Activated T-cell treated with anti-CD3 and anti-CD28 coated beads, Interleukin-2, amount 50 U/mL, for 72 hours (primary cell): ENCODE measurements at places on chromosomes 7 and 10. TPM values are rescaled to one million over a fixed set of nuclear protein-coding genes. Genes with fewer than 3 reads are reported as not detected.

The FAM107B gene
- 163 TPM for total RNA-seq

The ANKRD7 gene
- total RNA-seq: 1.8 TPM

GRCh38 chr10:99143011-99143410, 92.6 kb downstream of the HPSE2 start:
- H3K27me3 ChIP-seq: no peaks in the 10 kb centered on the region
- no peak overlapping the region for H3K27ac ChIP-seq
- no peaks in the 10 kb centered on the region for H3K36me3 ChIP-seq
- no peak overlapping the region for H3K4me3 ChIP-seq
- no peak for DNase-seq

DNA sequence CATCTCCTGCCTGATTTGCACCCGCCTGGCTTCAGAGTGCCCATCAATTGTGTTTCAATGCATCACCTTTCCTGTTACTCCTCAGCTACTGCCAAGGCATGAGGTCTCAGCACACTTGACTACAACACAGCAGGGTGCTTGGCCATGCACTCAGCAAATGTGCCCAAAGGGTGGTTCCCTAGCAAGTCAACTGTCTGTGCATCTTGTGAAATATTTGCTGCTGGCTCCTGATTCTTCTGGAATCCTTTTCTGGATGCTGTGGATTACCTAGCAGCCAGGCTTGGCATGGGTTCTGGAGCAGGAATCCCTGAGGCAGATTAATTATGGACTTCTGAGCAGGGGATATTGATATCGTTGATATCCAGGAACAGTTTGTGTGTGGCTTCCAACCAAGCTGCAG, 662.6 kb upstream of the MGMT start:
- peaks cover 5% of the 10 kb centered on the region for H3K4me1 ChIP-seq
- no peaks in the 10 kb centered on the region for H3K27me3 ChIP-seq
- no peak overlapping the region for H3K4me3 ChIP-seq
- no peaks in the 10 kb centered on the region for H3K36me3 ChIP-seq

DNA sequence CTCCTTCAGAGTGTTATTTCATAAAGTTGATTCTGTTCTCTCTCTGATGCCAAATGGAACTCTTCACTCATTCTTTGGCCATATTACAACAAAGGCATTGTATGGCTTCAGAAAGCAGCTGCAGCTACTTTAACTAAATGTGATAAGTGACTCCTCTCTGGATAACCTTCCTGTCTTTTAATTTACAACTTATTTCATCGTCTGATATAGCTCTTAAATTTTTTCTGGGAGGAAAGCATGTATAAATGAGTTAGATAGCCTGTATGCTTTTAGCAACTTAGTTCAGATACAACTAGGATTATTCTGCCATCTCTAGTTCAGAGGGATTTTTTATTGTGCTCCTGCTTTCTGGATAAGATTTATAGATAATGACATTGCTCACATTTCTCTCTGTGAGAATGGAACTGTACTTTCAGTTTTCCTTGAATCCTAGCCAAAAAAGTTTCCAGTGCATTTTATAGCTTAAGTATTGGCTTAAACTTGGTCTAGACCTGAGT, 57.5 kb downstream of the KLHDC10 start:
- H3K27me3 ChIP-seq: no peaks in the 10 kb centered on the region
- no peaks in the 10 kb centered on the region for H3K4me1 ChIP-seq
- peak overlapping the region; percentile 38 for H3K27ac ChIP-seq
- no peak for DNase-seq
- no peak overlapping the region for H3K4me3 ChIP-seq

- H3K4me1 ChIP-seq: no peaks in the 10 kb centered on the region
- no peaks in the 10 kb centered on the region for H3K27me3 ChIP-seq
- no peaks in the 10 kb centered on the region for H3K36me3 ChIP-seq
- DNase-seq: no peak
- H3K4me3 ChIP-seq: no peak overlapping the region
These were observed 575.7 kb downstream of the REEP3 start for GRCh38 chr10:64096941-64097340.

The ELMO1 gene
- total RNA-seq: 113 TPM

The HYAL4 gene
- total RNA-seq: 1.8 TPM

- no peaks in the 10 kb centered on the region for H3K36me3 ChIP-seq
- H3K4me3 ChIP-seq: no peak overlapping the region
- no peak for DNase-seq
- H3K4me1 ChIP-seq: peaks cover 13% of the 10 kb centered on the region
- H3K27ac ChIP-seq: no peak overlapping the region
These were observed 21.3 kb downstream of the GOLGA7B start for GRCh38 chr10:97870990-97871389.

DNA sequence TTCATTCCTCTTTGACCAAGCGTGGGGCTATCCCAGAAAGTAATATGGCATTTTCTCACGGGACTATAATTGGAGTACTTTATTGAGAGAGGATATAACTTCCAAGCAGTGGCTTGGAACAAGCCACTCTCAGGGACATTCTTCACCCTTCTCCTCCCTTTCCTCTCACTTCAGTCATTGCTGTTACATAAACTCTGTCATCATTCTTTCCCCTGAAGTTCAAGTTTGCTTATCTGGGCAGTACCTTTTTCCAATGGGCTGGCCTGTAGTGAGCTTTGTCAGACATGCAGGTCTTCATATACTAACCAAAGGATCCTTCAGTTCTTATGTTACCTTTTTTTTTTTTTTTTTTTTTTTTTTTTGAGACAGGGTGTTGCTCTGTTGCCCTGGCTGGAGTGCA, 58.7 kb upstream of the KMT2E start:
- peak overlapping the region; percentile 62 for H3K4me3 ChIP-seq
- H3K27ac ChIP-seq: peak overlapping the region; percentile 10
- no peak for DNase-seq
- no peaks in the 10 kb centered on the region for H3K27me3 ChIP-seq
- peaks cover 24% of the 10 kb centered on the region for H3K36me3 ChIP-seq

DNA sequence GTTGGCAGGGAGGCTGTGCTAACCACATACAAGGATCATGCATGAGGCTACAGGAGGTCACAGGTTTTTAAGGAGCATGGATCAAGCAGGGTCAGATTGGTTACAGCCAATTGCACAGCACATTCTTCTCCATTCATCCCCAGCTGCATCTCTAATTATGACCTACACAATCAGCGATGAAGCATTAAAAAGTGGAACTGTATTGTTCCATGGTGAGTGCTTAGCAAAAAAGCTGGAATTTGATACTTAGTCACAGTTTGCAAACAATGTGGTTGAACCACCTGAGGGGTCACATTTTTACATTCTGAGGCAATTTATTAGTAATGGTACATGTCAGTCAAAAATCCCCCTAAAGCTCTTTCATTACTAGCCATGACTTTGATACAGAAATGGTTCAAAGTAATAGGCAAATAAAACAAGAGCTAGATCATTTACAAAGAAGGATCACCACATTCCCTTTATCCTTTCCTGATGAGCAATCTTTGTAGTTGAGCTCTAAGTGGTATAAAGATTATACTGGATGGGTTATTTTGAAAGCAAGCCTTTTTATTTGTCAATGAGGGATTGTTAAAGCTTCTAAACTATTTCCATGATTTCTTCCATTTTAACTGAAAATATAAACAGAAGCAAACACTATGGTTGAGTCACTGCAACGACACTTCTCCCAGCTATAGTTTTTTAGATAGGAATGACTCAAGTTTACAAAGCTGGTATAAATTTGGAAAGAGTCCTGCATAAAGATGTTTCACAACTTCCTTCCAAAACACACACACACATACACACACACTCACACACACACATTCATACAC, 217.8 kb upstream of the SEMA3A start:
- DNase-seq: no peak
- H3K4me1 ChIP-seq: no peaks in the 10 kb centered on the region
- H3K27me3 ChIP-seq: no peaks in the 10 kb centered on the region
- no peak overlapping the region for H3K27ac ChIP-seq
- no peaks in the 10 kb centered on the region for H3K36me3 ChIP-seq

The NKX1-2 gene
- not detected for total RNA-seq

The SYT15 gene
- 1.6 TPM for total RNA-seq

- no peaks in the 10 kb centered on the region for H3K36me3 ChIP-seq
- no peaks in the 10 kb centered on the region for H3K4me1 ChIP-seq
- no peak for DNase-seq
These were observed 170.5 kb upstream of the NPSR1 start for GRCh38 chr7:34487391-34488115.

- H3K27me3 ChIP-seq: no peaks in the 10 kb centered on the region
- no peak overlapping the region for H3K27ac ChIP-seq
- no peak overlapping the region for H3K4me3 ChIP-seq
- no peaks in the 10 kb centered on the region for H3K4me1 ChIP-seq
- DNase-seq: peak; percentile 4
- H3K36me3 ChIP-seq: no peaks in the 10 kb centered on the region
These were observed 87.8 kb downstream of the BTRC start for GRCh38 chr10:101441541-101442455.

The ODAD2 gene
- not detected for total RNA-seq

DNA sequence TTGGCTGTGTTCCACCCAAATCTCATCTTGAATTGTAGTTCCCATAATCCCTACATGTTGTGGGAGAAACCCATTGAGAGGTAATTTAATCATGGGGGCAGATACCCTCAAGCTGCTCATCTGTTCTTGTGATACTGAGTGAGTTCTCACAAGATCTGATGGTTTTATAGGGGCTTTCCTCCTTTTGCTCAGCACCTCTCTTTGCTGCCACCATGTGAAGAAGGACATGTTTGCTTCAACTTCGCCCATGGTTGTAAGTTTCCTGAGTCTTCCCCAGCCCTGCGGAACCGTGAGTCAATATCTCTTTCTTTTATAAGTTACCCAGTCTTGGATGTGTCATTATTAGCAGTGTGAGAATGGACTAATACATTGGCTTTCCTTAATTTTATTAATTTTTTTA, 527.8 kb downstream of the MDFIC start:
- H3K4me3 ChIP-seq: no peak overlapping the region
- DNase-seq: no peak
- no peaks in the 10 kb centered on the region for H3K27me3 ChIP-seq
- no peaks in the 10 kb centered on the region for H3K36me3 ChIP-seq

GRCh38 chr10:130775311-130775710, 536.2 kb downstream of the TCERG1L start:
- H3K4me1 ChIP-seq: no peaks in the 10 kb centered on the region
- no peak overlapping the region for H3K27ac ChIP-seq

- DNase-seq: no peak
- H3K4me3 ChIP-seq: no peak overlapping the region
- H3K4me1 ChIP-seq: peaks cover 5% of the 10 kb centered on the region
- H3K27ac ChIP-seq: no peak overlapping the region
These were observed 50.0 kb upstream of the BET1 start for GRCh38 chr7:94054130-94054529.

The VWA2 gene
- not detected for total RNA-seq

DNA sequence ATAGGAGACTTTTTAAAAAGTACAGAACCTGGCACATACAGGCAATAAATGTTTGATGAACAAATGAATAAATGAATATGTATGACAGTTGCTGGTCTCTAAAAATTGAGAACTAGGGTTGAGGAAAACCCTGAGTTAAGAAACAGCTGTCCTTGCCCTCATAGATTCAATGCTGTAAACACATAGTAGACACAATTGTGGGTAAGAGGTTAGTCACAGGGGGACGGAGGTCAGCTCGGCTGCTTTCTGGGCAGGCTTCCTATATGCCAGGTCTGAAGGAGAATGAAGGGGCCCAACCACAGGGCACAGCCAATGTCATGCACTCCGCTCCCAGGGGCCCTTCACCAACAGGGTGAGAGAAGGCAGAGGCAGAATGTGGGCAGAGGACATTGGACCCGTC, 143.3 kb upstream of the RSU1 start:
- no peaks in the 10 kb centered on the region for H3K27me3 ChIP-seq
- no peak overlapping the region for H3K27ac ChIP-seq
- H3K36me3 ChIP-seq: no peaks in the 10 kb centered on the region
- no peak for DNase-seq

GRCh38 chr7:129909669-129910068, 43.1 kb downstream of the UBE2H start:
- no peak for DNase-seq
- no peak overlapping the region for H3K27ac ChIP-seq
- peaks cover 79% of the 10 kb centered on the region for H3K4me1 ChIP-seq
- H3K27me3 ChIP-seq: no peaks in the 10 kb centered on the region

- H3K4me3 ChIP-seq: no peak overlapping the region
- no peak for DNase-seq
- H3K36me3 ChIP-seq: no peaks in the 10 kb centered on the region
- H3K27ac ChIP-seq: no peak overlapping the region
These were observed 89.9 kb downstream of the WDFY4 start for GRCh38 chr10:48774416-48775205.

- H3K27ac ChIP-seq: no peak overlapping the region
- H3K4me1 ChIP-seq: no peaks in the 10 kb centered on the region
- DNase-seq: no peak
- no peaks in the 10 kb centered on the region for H3K36me3 ChIP-seq
These were observed 92.3 kb downstream of the BMS1 start for GRCh38 chr10:42874713-42875387.

The GDF10 gene
- 0.19 TPM for total RNA-seq

The PIK3CG gene
- 10.2 TPM for total RNA-seq

The CPA2 gene
- not detected for total RNA-seq

- peaks cover 12% of the 10 kb centered on the region for H3K27me3 ChIP-seq
- no peak for DNase-seq
- H3K4me3 ChIP-seq: no peak overlapping the region
- H3K27ac ChIP-seq: no peak overlapping the region
- H3K36me3 ChIP-seq: no peaks in the 10 kb centered on the region
These were observed 87.3 kb downstream of the SDHAF3 start for GRCh38 chr7:97204821-97205220.

The HERPUD2 gene
- 40.4 TPM for total RNA-seq

GRCh38 chr10:95278061-95278988, 12.5 kb downstream of the PDLIM1 start:
- H3K27ac ChIP-seq: no peak overlapping the region
- H3K36me3 ChIP-seq: no peaks in the 10 kb centered on the region

The SEMA3D gene
- total RNA-seq: 0.24 TPM

GRCh38 chr7:112138325-112138852, 67.8 kb downstream of the DOCK4 start:
- no peaks in the 10 kb centered on the region for H3K36me3 ChIP-seq
- DNase-seq: no peak
- H3K4me3 ChIP-seq: no peak overlapping the region
- no peak overlapping the region for H3K27ac ChIP-seq
- no peaks in the 10 kb centered on the region for H3K27me3 ChIP-seq
- no peaks in the 10 kb centered on the region for H3K4me1 ChIP-seq
